ENCODE measurements at places on chromosomes 12 and 14. TPM values are rescaled to one million over a fixed set of nuclear protein-coding genes. Genes with fewer than 3 reads are reported as not detected.

NCKAP5L gene
- 6.9 TPM for total RNA-seq

FAM222A gene
- 0.22 TPM for total RNA-seq

LIN7A gene
- 0.22 TPM for total RNA-seq

FIGNL2 gene
- 0.43 TPM for total RNA-seq

TAS2R42 gene
- not detected for total RNA-seq

KLRC3 gene
- total RNA-seq: not detected

PMEL gene
- total RNA-seq: 0.60 TPM

CD163L1 gene
- 19.0 TPM for total RNA-seq

NXPH4 gene
- under 0.01 TPM for total RNA-seq

TNFAIP2 gene
- 34.4 TPM for total RNA-seq

C12orf42 gene
- not detected for total RNA-seq

HPD gene
- not detected for total RNA-seq

RAN gene
- total RNA-seq: 639 TPM

OR4L1 gene
- total RNA-seq: not detected

AICDA gene
- total RNA-seq: not detected

SLC6A12 gene
- total RNA-seq: 0.26 TPM

ARF3 gene
- 39.1 TPM for total RNA-seq
